ENCODE measurements at places on chromosomes 2 and 18. TPM values are rescaled to one million over a fixed set of nuclear protein-coding genes. Genes with fewer than 3 reads are reported as not detected.

The SERPINB11 gene
- not detected for total RNA-seq

The FZD7 gene
- total RNA-seq = 11.5 TPM

The ALPP gene
- 37.0 TPM for total RNA-seq

DNA sequence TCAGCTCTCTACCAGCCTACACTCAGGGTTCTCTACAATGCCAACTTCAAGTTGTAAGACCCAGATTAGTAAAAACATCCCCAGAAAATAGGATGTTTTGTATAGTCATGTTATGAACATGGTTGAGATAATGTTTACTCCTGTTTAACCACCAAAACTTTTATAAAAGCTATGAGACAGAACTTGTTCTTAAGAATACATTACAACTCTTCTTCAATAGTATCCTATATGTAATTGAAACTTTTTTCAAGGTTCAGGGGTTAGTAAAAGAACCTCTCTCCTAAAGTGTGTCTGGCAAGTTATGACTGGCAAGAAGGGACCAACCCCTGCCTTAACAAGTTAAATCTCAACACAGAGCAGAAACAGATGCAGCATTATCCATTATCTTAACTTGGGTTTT lies 118.8 kb upstream of the STK17B start:
- no peak for DNase-seq

- DNase-seq = no peak
Observed at GRCh38 chr2:195468771-195469170, 188.3 kb upstream of the SLC39A10 start.

DNA sequence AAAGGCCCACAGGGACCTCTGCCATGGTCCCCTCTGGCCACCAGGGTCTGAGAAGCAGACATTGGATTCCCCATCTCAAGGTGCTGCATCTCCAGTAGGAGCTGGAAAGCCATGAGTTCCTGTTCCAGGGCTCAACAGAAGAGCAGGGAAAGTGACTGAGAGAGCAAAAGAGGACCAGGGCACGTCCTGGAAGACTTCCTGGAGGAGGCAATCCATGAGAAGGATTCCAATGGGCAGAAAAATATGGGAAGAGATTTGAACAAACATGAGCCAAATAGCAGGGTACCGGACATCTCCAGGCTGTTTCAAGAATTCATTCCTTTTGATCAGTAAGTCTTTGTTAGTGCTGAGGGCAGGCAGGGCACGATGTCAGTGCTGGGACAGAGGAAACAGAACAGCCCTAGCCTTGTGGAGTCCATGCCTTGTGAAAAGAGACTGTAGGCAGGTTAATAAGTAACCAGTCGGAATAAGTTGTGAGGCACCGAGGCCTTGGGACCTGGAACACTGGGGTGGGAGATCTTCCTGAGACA lies 72.8 kb upstream of the TWIST2 start:
- no peak for DNase-seq

DNA sequence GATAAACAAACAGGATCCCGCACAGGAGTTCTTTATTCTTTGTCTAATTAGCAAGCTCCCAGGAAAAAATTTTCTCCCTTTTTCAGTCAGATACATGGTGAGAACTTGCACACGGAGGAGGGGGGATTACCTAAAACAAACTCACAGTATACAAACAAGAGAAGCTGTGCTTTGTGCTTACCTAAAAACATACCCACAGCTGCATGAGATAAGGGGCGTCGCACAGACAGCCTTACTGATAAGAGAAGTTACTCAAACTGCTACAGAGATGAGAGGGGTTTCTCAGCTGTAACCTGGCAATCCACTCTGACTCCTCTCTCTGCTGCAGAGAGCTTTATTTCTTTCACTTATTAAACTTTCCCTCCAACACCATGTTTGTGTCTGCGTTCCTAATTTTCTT lies 32.9 kb upstream of the ST3GAL5 start:
- no peak for DNase-seq

- no peak for DNase-seq
Observed at GRCh38 chr18:78659748-78660147, 319.9 kb upstream of the SALL3 start.

GRCh38 chr2:41854227-41854626 lies 193.6 kb upstream of the PKDCC start:
- no peak for DNase-seq

All from upper lobe of left lung (tissue), 6 donors.